Cardiac ventricle fibroblast (primary cell): ENCODE measurements at places on chromosomes 4 and X. TPM values are rescaled to one million over a fixed set of nuclear protein-coding genes. Genes with fewer than 3 reads are reported as not detected.

The POU3F4 gene
- not detected in 2 replicates for total RNA-seq

The UGT2B7 gene
- total RNA-seq: not detected in 2 replicates

The EDNRA gene
- total RNA-seq: 5.1 and 6.6 TPM in 2 replicates

The PCDH7 gene
- total RNA-seq: 28.4 and 30.1 TPM in 2 replicates

The NUDT9 gene
- 17.5 and 19.2 TPM in 2 replicates for total RNA-seq

The CASP3 gene
- total RNA-seq: 23.4 and 31.1 TPM in 2 replicates

The PABPC4L gene
- 0.50 and 0.88 TPM in 2 replicates for total RNA-seq

The DOK7 gene
- total RNA-seq: not detected in 2 replicates

The AMBN gene
- total RNA-seq: not detected in 2 replicates

The HSFX3 gene
- total RNA-seq: not detected in 2 replicates

The ZBTB49 gene
- 2.7 and 5.1 TPM in 2 replicates for total RNA-seq

The HTRA3 gene
- total RNA-seq: 22.4 and 24.6 TPM in 2 replicates

The ADAMTS3 gene
- total RNA-seq: 1.7 and 2.9 TPM in 2 replicates

The IL13RA2 gene
- total RNA-seq: 9.9 and 16.6 TPM in 2 replicates

The TLR6 gene
- total RNA-seq: 2.0 and 2.7 TPM in 2 replicates

The FRMPD4 gene
- 0.49 and 0.69 TPM in 2 replicates for total RNA-seq
